ENCODE measurements at places on chromosomes 2 and 18.

DNA sequence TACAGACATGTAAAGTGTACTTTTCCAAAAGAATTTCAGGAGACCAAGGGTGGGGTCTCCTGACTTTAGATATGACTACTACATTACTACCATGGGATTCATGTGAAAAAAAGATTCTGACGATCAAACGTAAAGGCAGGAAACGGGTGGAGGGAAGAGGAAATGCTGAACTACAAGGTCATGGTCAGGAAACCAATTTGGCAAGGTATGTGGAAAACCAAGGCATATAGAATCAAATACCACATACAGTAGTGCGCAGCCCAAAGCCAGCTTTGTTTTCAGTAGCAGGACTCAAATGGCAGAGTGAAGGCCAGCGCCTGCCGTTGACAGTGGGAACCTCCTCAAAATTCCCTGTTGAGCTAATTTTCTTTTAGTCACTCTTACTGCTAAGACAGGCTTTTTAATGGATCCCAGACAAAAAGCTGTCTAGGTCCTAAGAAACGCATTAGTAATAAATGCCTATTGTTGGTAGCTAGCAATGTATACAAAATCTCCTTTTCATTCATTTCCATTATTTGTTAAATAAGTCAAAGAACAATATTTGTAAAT lies 57.6 kb upstream of the SERTAD2 start:
- DNase-seq, result no peak

DNA sequence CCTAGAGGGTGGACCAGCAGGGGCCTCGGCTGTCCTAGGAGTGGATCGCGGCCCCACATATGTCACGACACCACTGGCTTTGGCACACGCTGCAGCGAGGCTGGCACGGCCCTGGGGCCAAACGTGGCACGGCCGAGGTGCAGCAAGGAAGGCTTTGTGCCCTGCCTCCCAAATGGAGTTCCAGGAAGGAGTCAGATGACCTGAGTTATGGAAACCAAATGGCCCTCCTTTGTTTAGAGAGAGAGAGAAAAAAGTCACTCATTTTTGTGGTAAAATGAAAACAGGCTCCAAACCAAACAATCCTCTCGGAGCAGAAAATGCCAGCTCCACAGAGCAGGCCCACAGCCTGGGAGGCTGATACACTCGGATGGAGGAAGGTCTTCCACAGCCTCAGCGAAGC lies 105.6 kb downstream of the ANTXR1 start:
- DNase-seq, result no peak

DNA sequence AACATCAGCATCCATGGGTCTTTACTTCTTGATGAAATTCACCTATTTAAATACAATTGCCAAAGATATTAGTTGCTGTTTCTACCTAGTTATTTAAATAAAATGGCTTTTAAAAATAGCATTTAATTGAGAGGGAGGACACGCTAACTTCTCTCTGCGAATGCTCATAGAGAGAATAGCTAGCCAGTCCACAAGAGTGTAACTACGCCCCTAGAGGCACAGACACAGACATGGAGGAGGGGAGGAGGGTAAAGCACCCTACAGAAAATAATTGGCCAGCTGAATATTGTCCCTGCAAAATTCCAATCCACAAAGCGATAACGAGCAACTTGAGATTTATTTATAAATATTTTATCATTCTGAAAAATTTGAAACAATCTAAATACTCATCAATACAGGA lies 97.0 kb upstream of the PAPOLG start:
- no peak for DNase-seq

GRCh38 chr18:78804206-78805030 lies 175.2 kb upstream of the SALL3 start:
- no peak for DNase-seq

GRCh38 chr2:221410487-221410886 lies 161.6 kb downstream of the EPHA4 start:
- DNase-seq, result no peak

- no peak for DNase-seq
These were observed 313.0 kb upstream of the SLC39A10 start for GRCh38 chr2:195343942-195344530.

DNA sequence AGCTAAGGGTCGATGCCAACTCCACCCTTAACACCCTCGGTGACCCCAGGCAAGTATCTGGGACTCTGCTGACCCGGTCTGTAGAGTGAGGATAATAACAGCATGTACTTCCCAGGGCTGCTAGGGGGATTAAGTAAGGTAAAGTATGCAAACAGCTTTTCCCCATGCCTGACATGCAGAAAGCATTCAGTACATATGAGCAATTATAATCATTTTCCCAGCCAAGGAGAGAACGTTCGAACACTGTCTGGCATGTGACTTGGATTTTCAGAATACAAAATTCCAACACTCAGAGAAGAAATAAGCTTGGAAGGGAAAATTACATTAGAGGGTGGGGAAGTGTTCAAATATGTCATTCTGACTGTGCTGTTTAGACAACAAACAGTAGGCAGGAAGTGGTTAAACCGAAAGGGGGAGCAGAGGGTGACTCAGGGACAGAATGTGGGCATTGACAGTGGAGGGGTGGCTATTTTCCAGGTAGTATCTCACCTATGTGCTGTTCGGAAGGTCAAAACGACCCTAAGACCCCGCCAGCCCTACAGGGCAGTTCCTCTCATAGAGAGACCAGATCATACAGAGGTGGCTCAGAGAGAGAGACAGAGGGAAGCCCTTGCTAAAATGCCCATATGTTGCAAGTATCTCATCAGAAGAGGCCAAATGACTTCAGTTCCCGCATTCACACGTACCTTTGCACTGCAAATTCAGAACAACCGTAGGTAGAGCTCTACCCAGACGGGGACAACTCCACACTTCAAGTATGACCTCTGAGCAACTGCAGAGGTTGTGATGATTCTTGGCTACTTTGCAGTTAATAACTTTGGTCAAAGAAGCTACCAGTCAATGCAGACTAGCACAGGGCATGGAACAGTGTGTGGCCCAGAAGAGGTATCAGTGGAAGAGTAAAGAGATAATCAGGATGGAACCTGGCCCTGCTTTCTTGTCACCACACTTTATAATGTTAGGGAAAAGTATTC lies 14.8 kb downstream of the ASPRV1 start:
- DNase-seq, result peak; percentile 24

- DNase-seq, result no peak
These were observed 49.6 kb upstream of the ZNF396 start for GRCh38 chr18:35426786-35427185.

GRCh38 chr2:195414537-195415100 lies 242.4 kb upstream of the SLC39A10 start:
- DNase-seq, result no peak

- DNase-seq, result no peak
These were observed 6.5 kb downstream of the GREB1 start for GRCh38 chr2:11540148-11540995.

DNA sequence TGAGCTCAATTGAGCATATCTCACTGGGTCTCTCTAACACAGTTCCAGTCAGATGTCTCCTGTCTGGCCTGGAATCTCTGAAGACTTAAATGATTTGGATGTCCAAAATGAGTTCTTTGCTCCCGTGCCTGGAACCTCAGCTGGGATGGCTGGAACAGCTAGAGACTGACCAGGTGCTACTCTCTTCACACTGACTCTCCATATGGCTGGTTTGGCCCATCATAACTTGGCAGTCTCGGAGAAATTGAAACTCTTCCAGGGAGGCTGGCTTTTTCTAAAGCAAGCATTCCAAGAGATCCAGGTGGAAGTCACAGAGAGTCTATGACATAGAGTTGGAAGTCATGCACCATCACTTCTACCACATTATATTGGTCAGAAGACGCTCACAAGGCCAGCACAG lies 129.6 kb upstream of the NOL4 start:
- no peak for DNase-seq

GRCh38 chr2:101781326-101781725 lies 83.8 kb downstream of the MAP4K4 start:
- no peak for DNase-seq

- no peak for DNase-seq
These were observed 264.7 kb downstream of the CYP26B1 start for GRCh38 chr2:71882949-71883472.

GRCh38 chr18:79945118-79946042 lies 6.1 kb downstream of the SLC66A2 start:
- no peak for DNase-seq

DNA sequence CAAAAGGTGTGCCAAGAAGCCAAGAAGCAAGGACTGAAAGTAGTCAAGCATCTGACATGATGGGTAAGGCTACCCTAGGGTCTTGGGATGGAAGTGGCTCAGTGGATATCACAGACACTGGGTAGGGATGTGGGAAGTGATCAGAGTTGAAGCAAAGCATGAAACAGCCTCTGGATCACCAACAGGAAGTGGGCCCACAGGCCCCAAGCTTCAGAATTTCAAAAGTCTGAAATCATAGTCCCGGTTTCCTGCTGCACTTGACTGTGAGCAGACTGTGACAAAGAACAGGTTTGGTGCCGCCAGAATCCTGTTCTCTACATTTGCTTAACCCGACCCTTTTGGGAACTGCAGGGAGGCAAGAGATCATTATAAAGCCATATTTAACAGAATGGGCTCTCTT lies 57.4 kb downstream of the SP100 start:
- DNase-seq, result no peak

DNA sequence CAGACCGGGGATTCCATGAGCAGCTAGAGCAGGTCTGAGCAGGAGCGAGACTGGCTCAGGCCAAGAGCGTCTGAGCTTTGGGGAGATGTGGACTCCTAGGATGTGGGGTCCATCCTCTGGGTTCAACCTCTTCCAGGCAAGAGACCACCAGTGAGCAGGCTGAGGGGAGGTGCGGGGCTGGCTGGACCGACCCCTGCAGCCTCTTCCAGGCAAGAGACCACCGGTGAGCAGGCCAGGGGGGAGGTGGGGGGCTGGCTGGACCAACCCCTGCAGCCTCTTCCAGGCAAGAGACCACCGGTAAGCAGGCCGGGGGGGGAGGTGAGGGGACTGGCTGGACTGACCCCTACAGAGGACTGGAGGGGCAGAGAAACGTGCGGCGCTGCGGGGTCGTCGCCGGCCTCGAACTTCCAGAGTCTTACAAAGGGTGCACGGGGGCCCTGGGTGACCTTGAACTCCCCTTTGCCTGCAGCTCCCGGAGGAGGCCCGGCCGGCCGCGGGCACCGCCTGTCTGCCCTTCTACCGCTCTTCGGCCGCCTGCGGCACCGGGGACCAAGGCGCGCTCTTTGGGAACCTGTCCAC lies 63.4 kb downstream of the TPO start:
- DNase-seq, result no peak

GRCh38 chr2:236733156-236733555 lies 163.5 kb downstream of the ACKR3 start:
- no peak for DNase-seq

DNA sequence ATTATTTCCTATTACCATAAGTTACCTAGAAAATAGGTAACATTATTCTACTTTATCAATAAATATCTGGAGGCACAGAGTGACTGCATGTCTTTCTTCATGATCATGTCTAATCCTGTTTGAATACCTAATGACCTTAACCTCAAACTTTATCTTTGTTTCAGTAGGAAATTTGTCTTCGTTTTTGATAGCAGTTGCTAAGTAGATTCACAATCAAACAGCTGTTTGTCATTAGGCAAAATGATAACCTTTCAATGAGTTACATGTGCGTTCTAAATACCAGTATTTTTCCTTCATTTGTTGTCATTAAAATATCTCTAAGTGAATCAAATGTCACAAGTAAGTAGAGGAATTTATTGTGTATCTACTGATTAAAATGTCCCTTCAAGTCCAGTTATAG lies 473.8 kb downstream of the NRXN1 start:
- no peak for DNase-seq

- no peak for DNase-seq
These were observed 7.2 kb downstream of the TRIB2 start for GRCh38 chr2:12723736-12724463.

DNA sequence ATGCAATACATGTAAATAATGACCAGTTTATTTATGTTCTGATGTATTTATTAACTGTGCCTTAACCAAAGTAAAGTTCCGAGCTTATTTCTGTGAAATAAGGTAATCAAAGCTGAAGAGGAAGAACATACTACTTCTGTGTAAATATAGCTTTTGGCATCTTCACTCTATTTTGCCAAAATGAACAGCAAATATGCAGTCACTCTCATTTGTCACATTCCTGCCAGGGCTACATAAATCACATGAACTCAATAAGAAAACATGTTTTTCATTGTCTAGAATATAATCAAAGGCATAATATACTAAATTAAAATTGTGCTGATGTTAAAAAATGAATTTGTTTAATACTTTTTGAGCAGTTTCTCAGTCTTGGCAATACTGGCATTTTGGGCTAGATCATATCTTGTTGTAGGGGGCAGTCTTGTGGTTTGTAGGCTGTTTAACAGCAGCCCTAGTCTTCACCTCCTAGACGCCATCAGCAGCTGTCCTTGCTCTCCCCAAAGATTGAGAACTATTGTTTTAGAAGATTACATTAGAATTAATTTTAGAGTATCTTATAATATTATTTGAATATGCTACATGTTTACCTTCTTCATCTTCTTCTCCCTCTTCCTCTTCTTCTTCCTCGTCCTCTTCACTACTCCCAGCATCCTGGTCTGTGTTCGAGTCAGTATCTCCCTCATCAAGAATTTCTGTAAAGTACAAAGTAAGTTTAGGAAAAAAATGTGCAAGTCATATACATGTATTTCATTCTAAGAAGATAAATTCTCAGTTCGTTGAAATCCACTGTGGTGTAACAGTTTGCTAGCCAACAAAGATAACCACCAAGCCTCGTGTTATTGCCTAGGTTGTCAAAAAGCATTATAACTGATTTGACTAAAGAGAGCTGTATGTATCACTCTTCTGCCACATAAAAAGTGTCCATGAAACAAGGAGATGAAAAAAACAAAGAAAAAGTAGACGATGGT lies 41.5 kb downstream of the CWC22 start:
- no peak for DNase-seq

DNA sequence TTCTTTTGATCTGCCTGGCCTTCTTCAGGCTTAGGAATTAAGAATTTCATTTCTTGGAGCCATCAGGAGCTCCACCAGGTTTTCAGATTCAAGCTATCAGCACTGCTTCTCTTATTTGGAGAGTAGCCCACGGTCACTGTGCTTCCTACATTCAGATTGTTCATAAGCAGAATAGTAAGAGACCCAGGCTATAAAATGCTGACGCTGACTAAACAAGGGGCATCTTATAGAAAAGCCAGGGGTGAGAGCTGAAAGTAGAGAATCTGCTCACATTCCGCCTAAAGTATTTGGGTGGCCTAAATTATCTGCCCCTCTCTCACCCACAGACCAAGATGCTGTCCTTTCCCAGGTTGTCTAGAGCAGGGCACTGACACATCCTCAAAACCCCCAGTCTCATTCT lies 120.3 kb upstream of the SULT1C3 start:
- no peak for DNase-seq

All from stimulated activated CD8-positive, alpha-beta memory T cell treated with anti-CD3 and anti-CD28 coated beads, Interleukin-4, amount 100 ng/mL, for 1 hour (primary cell).